Chondrocyte (in vitro differentiated cells): ENCODE measurements at places on chromosomes 1 and 21.

DNA sequence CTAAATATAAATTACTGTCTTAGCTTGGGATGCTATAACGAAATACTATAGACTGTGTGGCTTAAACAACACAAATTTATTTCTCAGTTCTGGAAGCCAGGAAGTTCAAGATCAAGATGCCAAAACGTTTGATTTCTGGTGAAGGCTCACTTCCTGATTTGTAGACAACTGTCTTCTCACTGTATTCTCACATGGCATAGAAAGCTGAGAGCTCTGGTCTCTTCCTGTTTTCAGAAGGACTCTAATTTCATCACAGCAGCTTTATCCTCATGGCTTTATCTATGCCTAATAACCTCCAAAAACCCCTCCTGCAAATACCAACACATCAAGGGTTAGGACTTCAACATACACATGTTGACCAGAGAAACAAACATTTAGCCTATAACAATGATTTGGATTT, 1795.5 kb downstream of the MRPL39 start:
- no peak overlapping the region for H3K27ac ChIP-seq
- no peak for DNase-seq
- no peak overlapping the region for H3K4me3 ChIP-seq

DNA sequence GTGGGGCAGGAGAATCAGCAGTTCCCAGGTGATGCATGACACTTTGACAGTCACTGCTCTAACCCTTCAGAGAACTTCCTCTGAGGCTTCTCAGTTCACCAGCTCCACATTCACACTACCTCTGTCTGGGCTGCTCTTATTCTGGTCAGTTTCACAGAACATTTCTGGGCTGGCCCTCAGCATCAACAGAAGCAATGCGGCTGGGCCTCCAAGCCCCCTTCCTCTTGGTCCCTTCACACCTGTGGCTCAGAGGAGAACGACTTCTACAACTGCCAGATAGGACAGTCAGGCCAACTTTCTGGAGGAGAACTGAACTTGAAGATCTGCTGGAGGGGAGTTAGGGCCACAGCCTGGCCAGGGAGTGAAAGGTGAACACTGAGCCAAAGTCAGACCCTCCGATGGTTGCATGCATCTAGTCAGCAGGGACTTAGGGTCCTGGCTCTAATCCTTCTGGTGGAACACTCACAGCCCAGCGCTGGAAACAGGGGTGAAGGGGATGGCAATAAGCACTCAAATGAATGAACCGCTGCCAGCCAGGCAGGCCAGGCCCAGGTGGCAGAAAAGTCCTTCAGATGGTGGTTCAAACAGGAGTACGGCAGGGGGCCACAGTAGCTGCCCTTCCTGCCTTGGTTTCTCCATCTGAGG, 274.1 kb downstream of the FOXD2 start:
- no peak for DNase-seq
- H3K4me1 ChIP-seq, result peaks cover 14% of the 10 kb centered on the region
- no peak overlapping the region for H3K27ac ChIP-seq
- no peak overlapping the region for H3K4me3 ChIP-seq

DNA sequence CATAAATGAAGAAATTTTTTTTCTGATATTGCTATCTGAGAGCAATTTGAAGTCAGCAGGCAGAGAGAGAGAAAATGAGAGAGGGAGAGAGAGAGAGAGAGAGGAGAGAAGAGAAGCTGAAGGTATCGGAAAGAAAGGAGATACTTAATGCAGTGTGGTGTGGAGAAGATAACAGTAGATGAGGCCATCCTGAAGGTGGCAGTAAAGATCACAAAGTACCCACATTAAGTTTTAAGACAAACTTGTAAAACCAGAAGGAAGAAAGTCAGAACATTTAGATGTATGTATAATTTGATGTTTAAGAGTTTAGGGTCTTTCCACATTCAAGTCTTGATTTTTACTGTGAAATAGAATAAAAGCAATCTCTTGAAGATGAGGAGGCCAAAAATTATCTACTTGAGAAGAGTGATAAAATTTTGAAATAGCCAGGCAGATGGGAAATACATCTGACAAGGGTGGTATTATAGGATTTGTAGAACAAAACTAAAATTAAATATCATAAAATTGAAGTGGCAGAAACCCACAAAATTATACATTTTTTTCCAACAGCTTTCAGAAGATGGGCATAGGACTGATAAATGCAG, 1753.4 kb downstream of the MRPL39 start:
- no peaks in the 10 kb centered on the region for H3K4me1 ChIP-seq
- DNase-seq, result no peak
- H3K4me3 ChIP-seq, result no peak overlapping the region
- H3K27me3 ChIP-seq, result no peaks in the 10 kb centered on the region
- no peaks in the 10 kb centered on the region for H3K36me3 ChIP-seq

DNA sequence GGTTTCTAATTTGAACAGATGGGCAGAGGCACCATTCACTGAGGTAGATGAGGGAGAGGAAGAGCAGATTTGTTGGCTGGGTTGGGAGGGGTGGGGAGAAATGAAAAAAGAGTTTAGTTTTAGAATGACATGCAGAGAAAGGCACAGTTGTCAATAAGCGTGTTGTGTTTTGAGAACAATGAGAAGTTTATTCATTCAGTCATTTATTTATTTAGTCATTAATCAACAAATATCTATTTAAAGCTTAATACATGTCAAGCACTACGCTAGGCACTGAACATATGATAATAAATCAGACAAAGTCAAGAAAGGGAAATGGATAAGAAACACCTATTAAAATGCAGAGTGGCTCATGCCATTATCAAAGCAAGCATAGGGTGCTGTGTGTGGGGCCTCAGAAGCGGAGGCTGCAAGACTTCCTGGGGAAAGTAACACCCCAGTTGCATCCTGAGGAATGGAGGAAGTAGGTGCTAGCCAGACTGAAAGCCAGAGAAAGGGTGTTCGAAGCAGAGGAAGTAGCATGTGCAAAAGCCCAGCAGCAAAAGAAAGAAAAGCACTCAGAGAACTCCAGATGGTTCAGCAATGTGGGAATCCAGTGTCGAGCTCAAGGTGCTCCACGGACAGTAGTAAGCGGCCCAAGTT, 114.1 kb downstream of the RNF220 start:
- H3K36me3 ChIP-seq, result peaks cover 3% of the 10 kb centered on the region
- no peak overlapping the region for H3K27ac ChIP-seq
- no peaks in the 10 kb centered on the region for H3K4me1 ChIP-seq
- H3K27me3 ChIP-seq, result peaks cover 45% of the 10 kb centered on the region
- H3K4me3 ChIP-seq, result no peak overlapping the region

DNA sequence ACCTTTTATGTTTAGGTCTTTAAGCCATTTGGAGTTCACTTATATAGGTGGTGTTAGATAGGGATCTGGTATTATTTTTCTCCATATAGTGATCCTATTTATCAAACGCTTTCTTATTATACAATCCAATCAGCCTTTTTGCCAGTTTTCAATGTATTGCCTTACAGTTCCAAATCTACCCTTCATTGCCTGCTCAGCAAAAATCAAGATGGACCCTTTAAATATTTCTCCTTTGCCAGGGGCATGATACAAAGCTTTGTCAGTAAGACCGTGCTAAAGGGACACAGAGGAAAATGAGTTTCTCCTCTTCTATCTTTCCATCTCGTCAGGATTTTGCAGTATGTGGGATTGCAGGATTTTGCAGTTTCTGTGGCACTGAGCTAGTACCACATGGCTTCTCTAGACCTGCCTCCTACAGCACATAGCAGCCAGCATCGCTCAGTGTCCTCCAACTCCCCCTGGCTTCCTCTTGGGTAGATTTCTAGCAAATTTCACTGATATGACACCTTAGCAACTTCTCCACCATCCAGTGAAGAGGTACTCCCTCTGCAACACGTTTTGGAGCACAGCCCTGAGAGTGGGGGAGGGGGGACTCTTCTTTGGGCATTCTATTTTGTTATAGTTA, 22.5 kb upstream of the CAP1 start:
- no peak overlapping the region for H3K4me3 ChIP-seq
- H3K36me3 ChIP-seq, result no peaks in the 10 kb centered on the region
- DNase-seq, result no peak
- H3K4me1 ChIP-seq, result peaks cover 3% of the 10 kb centered on the region
- no peaks in the 10 kb centered on the region for H3K27me3 ChIP-seq

DNA sequence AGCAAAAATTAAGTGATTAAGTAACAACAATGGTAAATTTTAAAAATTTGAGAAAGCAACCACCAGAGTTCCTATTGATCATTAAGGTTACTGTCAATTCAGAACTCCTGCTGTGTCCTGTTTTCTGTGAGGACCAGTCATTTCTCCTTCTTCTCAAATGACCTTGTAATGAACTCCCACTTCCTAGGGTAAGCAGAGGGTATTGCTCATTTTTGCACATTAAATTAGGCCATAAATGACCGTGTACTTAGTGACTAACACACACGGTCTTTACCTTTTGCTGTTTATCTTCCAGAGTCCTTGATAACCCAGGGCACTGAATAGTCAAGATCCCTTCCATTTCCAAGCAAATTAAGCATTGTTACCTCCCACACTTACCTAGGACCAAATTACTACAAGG, 227.5 kb upstream of the LYPLAL1 start:
- H3K36me3 ChIP-seq, result no peaks in the 10 kb centered on the region
- H3K27ac ChIP-seq, result no peak overlapping the region
- no peak overlapping the region for H3K4me3 ChIP-seq
- H3K4me1 ChIP-seq, result peaks cover 4% of the 10 kb centered on the region

DNA sequence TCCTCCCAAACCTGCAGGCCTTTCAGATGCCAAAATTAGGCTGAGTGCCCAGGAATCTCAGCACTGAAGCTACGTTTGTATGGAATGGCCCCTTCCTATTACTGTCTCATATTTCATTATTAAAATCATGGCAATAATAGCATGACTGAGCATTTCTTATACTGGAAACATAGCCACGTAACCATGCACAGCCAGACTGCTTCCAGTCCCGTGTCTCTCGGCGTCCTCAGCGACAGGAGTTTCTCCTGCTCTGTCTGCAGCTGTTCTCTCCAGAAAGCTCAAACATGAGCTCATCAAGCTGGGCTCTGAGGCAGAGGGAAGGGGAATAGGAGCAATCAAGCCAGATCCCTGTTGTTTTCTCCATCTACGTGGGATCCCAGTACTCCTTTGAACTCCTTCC, 104.0 kb downstream of the CDC7 start:
- DNase-seq, result no peak
- peaks cover 14% of the 10 kb centered on the region for H3K4me1 ChIP-seq
- H3K36me3 ChIP-seq, result peaks cover 1% of the 10 kb centered on the region
- no peak overlapping the region for H3K4me3 ChIP-seq

GRCh38 chr1:147626291-147626690, 44.0 kb downstream of the ACP6 start:
- no peak for DNase-seq
- no peak overlapping the region for H3K27ac ChIP-seq
- no peak overlapping the region for H3K4me3 ChIP-seq
- peaks cover 16% of the 10 kb centered on the region for H3K4me1 ChIP-seq

GRCh38 chr1:107474877-107475612, 334.2 kb downstream of the NTNG1 start:
- H3K36me3 ChIP-seq, result no peaks in the 10 kb centered on the region
- no peak overlapping the region for H3K27ac ChIP-seq
- no peak for DNase-seq
- no peak overlapping the region for H3K4me3 ChIP-seq
- H3K27me3 ChIP-seq, result peaks cover 5% of the 10 kb centered on the region
- H3K4me1 ChIP-seq, result no peaks in the 10 kb centered on the region

- H3K27me3 ChIP-seq, result no peaks in the 10 kb centered on the region
- H3K36me3 ChIP-seq, result no peaks in the 10 kb centered on the region
- H3K27ac ChIP-seq, result no peak overlapping the region
- peaks cover 52% of the 10 kb centered on the region for H3K4me1 ChIP-seq
- no peak overlapping the region for H3K4me3 ChIP-seq
Observed at GRCh38 chr1:32991386-32991785, 26.8 kb upstream of the RNF19B start.

- peaks cover 12% of the 10 kb centered on the region for H3K4me1 ChIP-seq
- H3K27ac ChIP-seq, result no peak overlapping the region
- H3K4me3 ChIP-seq, result no peak overlapping the region
- H3K27me3 ChIP-seq, result no peaks in the 10 kb centered on the region
- no peak for DNase-seq
Observed at GRCh38 chr1:168271636-168272035, 9.0 kb upstream of the TBX19 start.

DNA sequence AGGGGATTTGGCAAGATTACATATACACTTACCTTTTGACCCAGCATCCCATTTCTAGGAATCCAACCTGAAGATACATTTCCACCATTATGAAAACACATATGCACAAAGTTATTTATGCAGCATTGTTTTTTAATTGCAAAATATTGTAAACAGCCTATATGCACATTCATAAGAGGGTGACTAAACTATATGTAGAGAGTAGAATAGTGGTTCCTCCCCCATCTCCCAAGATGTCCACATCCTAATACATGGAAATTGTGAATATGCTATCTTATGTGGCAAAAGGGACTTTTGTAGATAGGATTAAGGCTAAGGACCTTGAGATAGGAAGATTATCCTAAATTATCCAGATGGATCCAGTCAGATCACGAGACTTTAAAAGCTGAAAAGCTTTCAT, 91.6 kb downstream of the CLEC20A start:
- no peak overlapping the region for H3K4me3 ChIP-seq
- DNase-seq, result no peak
- peaks cover 7% of the 10 kb centered on the region for H3K4me1 ChIP-seq
- no peak overlapping the region for H3K27ac ChIP-seq
- no peaks in the 10 kb centered on the region for H3K27me3 ChIP-seq
- peaks cover 4% of the 10 kb centered on the region for H3K36me3 ChIP-seq

GRCh38 chr1:85375493-85375892, 89.5 kb downstream of the DDAH1 start:
- DNase-seq, result no peak
- no peak overlapping the region for H3K4me3 ChIP-seq
- H3K4me1 ChIP-seq, result peaks cover 78% of the 10 kb centered on the region

GRCh38 chr1:89844241-89844807, 23.5 kb downstream of the LRRC8D start:
- H3K36me3 ChIP-seq, result no peaks in the 10 kb centered on the region
- H3K4me1 ChIP-seq, result peaks cover 20% of the 10 kb centered on the region
- H3K27me3 ChIP-seq, result no peaks in the 10 kb centered on the region
- peak overlapping the region; percentile 29 for H3K27ac ChIP-seq
- DNase-seq, result no peak

DNA sequence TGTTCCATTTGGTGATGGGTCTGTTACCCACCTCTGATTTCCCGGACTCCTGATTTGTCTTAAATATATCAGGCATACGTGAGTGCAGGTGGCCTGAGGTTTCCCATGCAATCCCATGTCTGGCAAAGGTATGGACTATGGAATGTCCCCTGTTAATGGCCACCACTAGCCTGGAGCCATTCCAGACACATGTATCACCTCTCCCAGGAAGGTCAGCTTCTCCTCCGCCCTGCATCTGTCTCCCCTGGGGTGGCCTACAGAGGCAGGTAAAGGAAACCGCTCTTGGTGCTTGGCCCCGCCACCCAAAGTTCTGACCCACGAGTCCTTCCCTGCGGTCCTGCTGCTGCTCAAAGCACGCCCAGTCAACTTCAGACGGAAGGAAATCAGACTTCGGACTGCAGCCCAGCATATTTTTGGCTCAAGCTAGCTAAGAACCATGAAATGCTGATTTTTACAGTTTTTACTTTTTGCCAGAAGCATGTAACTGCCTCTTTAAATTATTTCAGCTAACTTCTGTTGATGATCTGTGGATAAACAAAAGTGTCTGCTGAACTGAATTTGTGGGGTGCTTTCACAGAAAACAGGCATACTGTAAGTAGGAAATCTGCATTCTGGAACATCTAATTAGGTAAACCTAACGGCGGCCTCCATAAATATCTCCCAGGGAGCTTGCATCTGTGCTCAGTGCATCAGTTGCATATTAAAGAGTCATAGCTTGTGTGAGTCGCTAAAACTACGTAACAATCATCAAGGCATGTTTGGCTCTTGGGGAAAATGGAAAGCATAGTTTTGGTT, 105.9 kb downstream of the PCP4 start:
- H3K27ac ChIP-seq, result no peak overlapping the region
- no peaks in the 10 kb centered on the region for H3K27me3 ChIP-seq

GRCh38 chr1:228303596-228303995, 95.8 kb downstream of the OBSCN start:
- H3K4me3 ChIP-seq, result no peak overlapping the region
- H3K4me1 ChIP-seq, result no peaks in the 10 kb centered on the region
- no peak overlapping the region for H3K27ac ChIP-seq
- no peak for DNase-seq
